Stimulated activated CD8-positive, alpha-beta memory T cell treated with anti-CD3 and anti-CD28 coated beads, Interleukin-7, amount 100 ng/mL, for 1 hour (primary cell): ENCODE measurements at places on chromosomes 1 and 21.

DNA sequence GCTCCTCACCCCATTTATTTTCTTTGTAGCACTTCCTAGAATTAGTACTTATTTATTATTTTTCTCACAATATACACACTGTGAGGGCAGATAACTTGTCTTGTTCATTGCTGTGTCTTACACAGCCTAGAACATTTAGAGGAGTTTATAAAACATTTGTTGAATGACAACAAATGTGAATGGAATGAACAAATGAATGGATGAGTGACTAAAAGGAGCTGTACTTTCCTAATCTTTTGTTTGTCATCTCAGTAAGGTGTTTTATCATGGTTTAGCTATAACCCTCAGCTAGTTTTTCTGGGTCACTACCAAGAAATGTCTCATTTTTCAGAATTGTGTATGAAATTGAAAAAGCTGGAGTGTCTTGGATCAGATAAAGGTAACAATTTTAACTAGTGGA is 239.3 kb upstream of the KCNK2 start:
- no peak for DNase-seq

- DNase-seq: no peak
These were observed 9.2 kb upstream of the EPHA8 start for GRCh38 chr1:22553991-22554522.

DNA sequence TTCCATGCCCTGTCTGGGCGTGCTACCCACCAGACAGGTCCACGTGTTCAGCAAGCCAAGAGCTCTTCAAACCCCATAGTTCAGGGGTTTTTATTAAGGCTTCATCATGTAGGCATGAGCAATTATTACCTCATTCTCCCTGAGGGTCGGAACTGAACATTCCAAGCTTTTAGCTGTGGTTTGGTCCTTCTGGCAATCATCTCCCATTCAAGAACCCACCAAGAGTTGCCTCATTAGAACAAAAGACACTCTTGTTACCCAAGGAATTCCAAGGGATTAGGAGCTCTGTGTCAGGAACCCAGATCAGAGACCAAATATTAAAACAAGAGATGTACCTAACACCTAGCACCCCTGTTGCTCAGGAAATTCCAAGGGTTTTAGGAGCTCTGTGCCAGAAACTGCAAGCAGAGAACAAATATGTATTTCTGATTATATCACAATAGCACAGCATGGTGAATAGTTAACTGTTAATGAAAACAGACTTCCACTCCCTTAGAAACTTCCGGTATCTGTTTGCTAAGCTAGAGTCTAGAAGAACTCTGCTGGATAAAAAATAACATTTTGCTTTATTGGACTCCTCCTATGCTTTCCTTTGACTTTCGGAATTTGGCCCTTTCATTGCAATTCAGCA is 201.2 kb upstream of the L1TD1 start:
- DNase-seq: no peak

GRCh38 chr1:19262744-19263143 is 11.1 kb downstream of the MRTO4 start:
- DNase-seq: no peak

DNA sequence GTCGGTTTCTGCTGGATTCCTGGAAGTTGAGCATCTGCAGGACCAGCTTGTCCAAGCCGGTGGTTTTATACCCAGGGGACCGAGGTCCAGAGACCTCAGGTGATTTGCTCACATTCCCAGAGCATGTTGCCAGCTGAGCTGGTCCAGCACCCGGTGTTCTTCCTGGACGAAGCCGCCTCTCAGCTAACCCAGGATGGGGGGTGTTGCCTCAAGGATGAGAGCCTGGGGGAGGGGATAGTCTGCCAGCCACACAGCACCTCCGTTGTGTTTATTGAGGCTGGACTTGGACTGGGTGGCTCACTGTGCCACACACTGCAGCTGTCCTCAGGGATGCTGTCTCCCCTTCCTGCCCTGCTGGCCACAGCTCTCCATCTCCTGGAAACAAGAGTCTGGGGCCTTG is 1.5 kb downstream of the TMEM201 start:
- no peak for DNase-seq
